Eye (tissue), 1 donor: ENCODE measurements at places on chromosomes 3 and 15.

DNA sequence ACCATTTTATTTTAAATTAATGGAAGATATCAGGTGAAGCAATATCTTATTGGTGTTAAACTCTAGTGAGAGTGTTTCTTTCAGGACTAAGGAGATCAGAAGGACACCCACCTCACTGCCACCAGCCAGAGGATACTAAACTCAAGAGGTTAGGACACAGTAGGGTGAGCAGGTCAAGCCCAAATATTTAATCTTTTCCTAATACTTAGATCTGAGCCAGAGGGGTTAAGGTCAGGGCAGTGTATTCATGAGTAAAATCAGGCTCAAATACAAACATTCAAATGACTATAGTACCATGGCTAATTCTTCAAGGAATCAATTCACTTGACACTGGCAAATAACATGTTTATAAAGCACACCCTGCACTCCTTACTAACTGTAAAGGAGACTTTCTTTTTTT is 65.0 kb upstream of the IP6K2 start:
- DNase-seq: no peak

DNA sequence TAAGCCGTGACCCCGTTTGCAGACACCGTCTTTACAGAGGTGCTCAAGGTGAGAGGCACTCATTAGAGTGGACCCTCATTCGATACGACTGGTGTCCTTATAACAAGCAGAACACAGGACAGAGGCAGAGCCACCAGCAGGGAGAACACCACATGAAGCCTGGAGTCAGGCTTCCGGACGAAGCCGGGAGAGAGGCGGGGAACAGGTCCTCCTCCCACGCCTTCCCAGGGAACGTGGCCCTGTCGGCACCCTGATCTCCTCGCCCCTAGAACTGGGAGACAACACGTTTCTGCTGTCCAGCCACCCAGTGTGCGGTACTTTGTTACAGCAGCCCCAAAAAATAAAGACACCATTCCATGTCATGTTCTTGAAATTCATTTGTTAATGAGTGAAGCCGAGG is 33.6 kb downstream of the ZDHHC19 start:
- no peak for DNase-seq

- DNase-seq: no peak
These were observed 28.6 kb upstream of the CYP11A1 start for GRCh38 chr15:74396146-74396438.

GRCh38 chr3:97817965-97818364 is 3.8 kb upstream of the CRYBG3 start:
- DNase-seq: peak; percentile 85

DNA sequence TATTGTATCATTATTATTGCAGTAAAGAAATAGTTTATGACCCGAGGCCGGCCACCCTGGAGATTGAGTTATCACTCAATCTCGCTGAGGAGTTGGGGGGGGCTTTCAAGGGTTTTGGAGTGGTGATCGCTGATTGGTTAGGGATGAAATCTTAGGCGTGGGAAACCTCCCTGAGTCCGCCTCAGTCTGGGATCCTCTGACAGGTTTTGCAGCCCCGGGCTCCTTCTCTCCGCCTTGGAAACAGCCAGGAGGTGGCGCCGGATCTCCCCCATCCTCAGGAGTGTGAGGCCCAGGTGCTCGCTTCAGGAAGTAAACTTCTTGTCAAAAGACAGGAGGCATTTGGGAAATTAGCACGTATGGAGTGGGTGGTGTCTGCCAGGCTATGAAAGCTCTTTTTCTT is 41.1 kb upstream of the SEC61A1 start:
- DNase-seq: peak; percentile 60

DNA sequence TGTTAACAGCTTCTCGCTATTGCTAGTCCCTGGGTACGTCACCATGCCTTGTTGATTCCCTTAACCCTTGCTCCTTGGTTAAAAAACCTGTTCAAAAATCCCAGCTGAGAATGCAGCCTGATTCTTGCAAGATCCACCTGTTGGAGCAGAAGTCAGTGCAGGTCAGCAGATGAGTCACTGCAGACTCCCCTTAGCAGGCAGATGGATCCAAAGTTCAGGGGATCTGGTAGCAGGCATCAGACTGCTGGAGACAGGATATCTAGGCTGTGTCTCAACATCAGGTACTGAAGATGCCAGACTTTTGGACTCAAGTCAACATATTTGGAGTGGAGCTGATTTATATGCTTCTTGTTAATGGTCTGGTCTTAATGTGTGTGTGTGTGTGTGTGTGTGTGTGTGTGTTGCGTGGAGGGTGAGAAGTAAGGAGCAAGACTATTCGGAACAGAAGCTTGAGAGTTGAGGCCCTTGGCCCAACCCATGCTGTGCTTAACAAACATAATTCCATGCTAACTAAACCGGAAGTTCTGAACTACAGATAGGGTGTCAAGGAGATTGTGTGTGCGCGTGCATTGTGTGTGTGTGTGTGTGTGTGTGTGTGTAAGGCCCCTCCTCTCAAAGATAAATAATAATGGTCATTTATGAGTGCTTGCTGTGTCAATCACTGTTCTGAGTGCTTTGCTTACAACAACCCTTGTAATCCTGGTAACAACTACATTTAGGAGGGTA is 1.0 kb upstream of the C3orf52 start:
- no peak for DNase-seq

DNA sequence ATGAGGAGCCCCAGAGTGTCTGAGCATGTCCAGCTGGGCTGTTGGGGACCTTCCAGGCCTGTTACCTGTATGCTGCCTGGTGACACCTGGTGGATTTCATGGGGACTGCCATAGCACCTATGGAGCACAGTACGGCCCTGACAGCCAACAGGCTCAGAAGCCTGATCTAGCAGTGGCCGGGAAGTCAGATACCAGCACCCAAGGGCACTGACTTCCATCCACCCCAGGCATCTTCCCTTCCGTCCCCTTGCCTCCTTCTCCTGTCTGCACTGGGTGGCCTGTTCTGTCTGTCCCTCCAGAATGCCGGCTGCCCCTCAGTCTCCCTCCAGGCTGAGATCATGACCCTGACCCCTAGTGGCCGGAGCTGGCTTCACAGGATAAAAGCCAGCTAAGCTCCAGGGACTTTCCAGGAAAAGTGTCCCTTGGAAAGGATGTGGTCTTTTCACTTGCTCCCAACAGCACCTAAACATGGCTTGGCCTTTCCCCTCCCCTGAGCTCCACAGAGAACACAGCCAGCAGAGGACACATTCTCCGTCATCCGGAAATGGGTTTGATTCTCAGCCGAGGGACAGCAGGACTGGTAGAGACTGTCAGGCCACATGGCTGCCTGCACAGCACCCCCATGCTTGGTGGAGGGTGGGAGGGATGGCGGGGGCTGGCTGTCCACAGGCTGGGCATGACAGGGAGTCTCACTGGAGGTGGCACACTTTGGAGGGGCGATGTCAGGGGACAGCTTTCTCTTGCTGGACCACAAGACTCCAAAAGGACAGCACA is 9.5 kb downstream of the RPS17 start:
- DNase-seq: peak; percentile 89

DNA sequence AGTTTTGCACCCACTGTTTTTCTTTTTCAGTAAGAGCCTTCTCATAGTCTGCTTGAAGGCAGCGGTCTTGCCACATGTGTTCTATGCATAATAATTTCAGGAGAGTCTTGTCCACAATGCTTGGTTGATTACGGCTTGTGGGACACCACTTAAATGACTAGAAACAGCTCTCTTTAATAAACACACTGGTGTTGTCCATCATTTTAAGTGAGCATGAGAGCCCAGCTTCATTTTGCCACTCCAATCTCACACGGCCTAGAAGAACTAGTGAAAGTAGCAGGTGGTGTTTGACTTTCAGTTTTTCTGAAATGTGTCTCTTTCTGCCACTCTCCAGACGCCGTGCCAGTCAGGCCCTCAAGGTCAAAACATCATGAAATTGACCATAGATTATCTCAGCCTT is 292.1 kb downstream of the LPP start:
- no peak for DNase-seq

- no peak for DNase-seq
These were observed 2.1 kb downstream of the ABCF3 start for GRCh38 chr3:184188080-184188479.

DNA sequence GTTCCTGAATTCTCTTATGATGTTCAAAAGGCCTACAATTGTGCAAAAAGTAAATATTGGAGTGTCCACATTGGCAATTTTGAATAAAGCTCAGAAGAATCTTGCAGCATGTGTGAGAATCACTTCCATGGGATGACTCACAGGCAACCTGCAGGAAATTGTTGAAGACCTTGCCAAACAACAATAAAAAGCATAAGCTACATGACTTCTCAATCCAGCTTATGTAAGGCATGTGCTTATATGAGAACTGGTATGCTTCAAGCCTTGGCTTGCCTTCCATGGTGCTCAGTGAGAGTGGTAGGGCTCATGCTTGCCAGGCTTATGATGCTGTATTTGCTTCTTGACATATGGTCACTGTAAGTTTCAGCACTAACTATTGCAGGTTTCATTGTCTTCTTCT is 18.4 kb upstream of the BCHE start:
- no peak for DNase-seq

DNA sequence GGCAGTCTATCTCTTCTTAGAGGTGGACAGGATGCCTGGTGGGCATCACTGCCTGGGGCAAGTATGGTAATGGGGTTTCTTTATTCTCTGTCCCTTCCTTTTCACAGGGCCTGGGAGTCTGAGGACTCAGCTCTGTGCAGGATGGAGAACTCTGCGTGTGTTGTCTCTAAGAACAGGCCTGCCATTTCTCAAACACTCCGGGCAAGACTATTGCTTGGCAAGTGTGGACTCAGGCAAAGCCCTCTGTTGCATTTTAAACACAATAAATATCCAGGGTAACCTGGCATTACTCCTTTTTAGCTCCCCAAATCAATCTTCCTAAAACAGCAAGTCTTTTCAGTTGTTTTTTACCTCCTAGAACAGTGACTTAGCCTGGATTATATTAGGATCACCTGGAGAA is 185.1 kb upstream of the ROPN1 start:
- no peak for DNase-seq

GRCh38 chr3:115111632-115112031 is 35.5 kb downstream of the ZBTB20 start:
- DNase-seq: no peak
